ENCODE measurements at places on chromosomes 7 and 10.

DNA sequence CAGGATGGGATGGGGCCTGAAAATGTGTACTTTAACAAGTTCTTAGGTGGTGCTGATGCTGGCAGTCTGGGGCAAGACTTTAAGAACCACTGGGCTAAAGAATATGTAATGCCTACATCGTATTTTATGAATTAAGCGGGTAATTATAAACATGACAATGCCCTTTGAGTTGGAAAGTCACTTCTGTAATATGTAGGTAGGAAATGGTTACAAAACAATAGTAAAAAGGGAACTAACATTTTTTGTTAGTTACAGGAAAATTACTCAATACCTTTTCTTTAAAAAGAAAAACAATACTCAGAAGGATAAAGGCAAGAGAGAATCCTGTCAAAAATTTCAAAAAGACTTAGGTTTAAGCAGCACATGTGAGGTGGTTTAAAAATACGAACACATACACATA lies 48.3 kb upstream of the STEAP4 start:
- DNase-seq: no peak

DNA sequence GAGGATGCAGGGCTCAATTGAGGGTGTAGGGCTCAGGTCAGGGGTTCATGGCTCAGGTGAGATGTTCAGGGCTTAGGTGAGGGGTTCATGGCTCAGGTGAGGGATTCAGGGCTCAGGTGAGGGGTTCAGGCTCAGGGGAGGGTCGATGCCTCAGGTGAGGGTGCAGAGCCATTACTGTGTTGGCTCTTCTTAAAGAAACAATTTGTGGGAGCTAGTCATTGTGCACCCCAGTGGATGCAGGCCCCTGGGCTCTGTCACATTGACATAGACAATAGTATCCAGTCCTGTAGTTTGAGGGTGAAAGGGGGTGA lies 86.7 kb downstream of the ADCY1 start:
- DNase-seq: no peak

DNA sequence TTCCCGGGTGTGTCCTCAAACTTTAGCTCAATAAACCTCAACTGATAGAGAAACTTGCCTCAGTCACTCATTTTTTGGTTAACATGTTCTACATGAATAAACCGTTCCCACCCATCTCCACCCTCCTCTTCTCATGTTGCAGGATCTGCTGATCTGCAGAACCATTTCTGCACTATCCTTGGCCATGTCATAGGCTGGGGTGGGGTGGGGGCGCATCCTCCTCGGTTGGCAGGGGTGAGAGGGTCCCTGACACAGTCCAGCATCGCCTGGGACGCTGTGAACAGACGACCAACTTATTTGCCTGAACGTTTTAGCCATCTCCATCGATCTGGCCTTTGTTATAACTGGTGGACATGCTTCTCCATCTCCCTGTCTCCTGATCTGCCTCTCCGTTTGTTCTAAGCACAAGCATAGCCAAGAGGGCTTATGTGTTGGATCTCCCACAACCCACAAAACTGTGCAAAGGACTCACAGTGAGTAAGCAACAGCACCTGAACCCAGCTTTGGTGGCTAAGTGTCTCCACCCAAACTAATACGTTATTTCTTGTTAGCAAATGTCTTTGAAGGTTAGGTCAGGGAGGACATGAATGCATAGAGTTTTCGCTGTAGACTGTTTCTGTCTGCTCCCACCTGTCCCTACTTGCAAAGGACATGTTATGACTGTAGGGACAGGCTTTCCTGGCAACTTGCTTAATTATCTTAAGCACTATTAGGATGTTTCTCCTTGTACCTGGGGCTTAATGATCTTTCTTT lies 51.7 kb downstream of the PRKCQ start:
- DNase-seq: no peak

DNA sequence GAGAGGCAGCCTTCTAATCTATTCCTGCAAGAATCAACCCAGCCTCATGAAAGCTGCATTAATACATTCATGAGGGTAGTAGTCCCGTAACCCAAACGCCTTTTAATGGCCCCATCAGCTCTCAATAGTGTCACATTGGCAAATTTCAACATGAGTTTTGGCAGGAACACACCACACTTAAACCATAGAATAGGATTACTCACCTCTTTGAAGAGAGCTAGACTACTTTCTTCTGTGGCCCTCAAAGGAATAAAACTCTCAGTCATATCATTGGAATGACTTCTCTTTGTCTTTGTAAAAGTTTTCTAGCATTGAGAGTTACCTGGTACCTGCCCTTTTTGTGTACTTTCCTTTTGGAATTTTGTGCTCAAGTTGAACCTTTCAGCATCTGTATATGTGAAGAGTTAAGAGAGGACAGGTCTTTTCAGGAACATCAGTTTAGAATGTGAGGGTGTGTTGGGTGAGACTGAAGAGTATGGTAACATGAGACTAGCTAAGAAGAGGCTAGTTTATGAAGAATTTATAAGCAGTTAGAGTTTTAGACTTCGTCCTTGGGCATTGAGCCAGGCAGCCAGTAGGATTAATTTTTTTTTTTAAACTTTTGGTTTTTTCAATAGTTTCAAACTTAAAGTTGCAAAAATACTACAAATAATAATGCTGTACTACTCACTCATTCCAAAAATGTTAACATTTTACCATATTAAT lies 92.6 kb downstream of the MLLT10 start:
- DNase-seq: no peak

GRCh38 chr10:126302826-126303665 lies 85.2 kb downstream of the ADAM12 start:
- no peak for DNase-seq

- no peak for DNase-seq
Measured at GRCh38 chr7:39609113-39609934, 14.0 kb upstream of the RALA start.

DNA sequence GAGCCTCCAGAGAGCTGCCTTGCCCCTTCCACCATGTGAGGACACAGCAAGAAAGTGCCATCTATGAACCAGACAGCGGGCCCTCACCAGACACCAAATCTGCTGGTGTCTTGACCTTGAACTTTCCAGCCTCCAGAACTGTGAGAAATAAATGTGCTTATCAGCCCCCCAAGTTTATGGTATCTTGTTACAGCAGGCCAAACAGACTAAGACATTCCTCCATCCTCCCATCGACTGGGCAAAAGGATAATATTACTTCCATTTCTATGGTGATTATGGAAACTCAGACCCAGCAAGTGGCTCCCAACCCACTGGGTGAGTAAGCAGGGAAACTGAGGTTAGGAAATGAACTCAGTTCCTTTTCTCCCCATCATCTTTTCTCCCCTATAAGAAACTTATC lies 288.4 kb downstream of the KCNMA1 start:
- DNase-seq: no peak

Data from NCI-H187 treated with DMSO at 0.1 percent for 48 hours (cell line).